Stimulated activated CD8-positive, alpha-beta memory T cell treated with anti-CD3 and anti-CD28 coated beads, Interleukin-2, amount 100 ng/mL, for 1 hour (primary cell): ENCODE measurements at places on chromosomes 2 and 18.

DNA sequence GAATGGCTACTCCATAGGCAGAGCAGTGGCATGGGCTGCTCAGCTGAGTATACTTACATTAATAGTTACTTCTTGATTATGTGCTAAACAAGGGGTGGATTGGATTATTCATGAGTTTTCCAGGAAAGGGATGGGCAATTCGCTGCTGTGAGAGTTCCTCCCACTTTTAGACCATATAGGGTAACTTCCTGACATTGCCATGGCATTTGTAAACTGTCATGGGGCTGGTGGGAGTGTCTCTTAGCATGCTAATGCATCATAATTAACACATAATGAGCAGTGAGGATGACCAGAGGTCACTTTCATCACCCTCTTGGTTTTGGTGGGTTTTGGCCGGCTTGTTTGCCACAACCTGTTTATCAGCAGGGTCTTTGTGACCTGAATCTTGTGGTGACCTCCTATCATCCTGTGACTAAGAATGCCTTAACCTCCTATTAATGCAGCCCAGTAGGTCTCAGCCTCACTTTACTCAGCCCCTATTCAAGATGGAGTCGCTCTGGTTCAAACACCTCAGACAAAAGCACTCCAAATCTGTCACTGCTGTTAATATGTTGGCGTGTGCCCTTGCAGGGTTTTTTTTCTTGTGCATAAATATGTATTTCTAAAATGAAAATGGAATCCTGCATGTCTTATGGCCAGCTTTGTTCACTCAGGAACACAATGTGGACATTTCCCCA is 56.0 kb downstream of the CYBRD1 start:
- DNase-seq: no peak

GRCh38 chr18:42412281-42412680 is 457.2 kb downstream of the PIK3C3 start:
- DNase-seq: no peak

DNA sequence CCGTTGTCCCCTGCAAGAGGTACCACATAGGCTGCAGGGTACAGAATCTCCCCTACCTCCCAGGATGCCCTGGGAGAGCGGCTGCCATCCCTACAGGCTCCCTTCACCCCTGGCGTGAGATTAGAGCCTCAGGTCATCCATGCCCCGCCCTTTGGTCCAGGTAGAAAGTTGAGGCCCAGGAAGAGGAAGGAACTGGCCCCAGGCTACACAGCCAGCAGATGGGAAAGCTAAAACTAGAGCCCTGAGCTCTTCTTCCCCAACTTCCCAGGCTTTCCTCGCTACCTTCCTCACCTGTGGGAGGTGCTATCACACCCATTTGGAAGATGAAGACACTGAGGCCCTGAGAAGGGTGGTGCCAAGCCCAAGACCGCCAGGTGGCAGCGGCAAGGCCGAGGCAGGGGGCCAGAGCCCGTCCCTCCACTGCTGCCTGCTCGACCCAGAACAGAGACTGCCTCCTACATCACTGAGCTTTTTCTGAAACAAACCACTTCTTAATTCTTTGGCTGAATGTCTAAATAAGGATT is 25.8 kb downstream of the CIB4 start:
- no peak for DNase-seq

- no peak for DNase-seq
These were observed 497 bp downstream of the PLA2R1 start for GRCh38 chr2:160061944-160062291.

- DNase-seq: no peak
These were observed 597 bp downstream of the RNF103 start for GRCh38 chr2:86623043-86623493.

DNA sequence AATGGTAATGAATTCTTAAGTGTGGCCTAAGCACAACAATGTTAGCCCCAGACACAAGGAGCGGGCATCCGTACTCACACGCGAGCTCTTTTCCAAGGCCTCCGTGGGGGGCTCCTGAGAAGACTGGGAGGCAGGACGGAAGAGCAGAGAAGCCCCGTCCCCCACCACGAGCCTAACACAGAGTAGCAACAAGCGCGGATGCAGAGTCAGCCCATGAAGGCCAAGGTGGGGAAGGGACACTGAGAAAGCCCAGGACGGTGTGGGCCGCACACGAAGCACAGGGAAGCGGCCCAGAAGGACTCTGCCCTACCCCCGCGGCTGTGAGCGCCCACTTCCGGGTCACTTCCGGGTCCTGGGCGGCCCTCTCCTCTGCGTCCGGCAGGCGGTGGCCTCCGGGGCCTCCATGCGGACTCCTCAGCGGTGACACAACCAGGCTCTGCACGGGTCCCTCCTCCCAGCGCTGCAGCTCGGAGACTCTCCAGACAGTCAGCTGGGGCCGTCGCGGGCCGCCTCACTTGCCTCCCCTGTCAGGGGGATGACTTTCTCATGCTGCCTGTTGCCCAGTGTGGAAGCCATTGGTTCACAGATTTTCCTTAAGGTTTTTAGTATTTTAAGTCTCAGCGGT is 151.5 kb downstream of the MTCL1 start:
- DNase-seq: no peak
